ENCODE measurements at places on chromosomes 13 and 19.
A peak's percentile ranks its signal among the peaks of the same experiment; 100 is the strongest.

GRCh38 chr13:60627071-60627686 is 230.2 kb downstream of the TDRD3 start:
- peak; percentile 20 for DNase-seq

DNA sequence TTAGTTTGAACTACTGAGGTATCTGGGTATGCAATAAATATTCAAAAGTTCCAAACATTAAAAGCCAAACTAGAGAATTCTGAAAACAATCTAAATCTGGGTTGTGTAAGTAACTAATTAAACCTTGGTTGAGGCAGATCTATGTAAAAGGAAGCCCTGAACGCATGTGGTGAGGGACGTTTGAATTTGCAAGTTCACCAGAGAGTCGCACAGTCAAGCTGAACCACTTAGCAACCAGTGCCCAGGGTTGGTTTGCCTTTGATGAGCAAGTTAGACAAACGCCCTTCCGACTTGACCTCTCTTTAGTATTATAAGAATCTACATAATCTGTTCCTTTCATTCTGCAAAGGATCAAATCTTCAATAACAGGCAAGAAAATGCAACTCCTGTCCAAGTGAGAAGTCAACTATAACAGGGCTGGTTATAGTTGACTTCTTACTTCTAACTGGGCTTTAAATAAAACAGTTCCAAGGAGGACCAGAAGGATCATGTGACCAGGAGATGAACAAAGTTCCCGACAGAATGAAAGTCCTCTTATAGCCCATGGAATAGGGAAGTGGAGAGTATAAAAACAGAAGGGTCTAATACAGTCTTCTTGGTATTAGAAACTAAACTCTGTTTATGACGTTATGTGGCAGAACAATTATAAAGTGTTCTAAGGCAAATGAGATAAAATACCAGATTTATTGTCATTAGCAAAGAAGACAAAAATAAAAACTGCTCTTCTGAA is 40.6 kb downstream of the PHF11 start:
- DNase-seq: no peak

DNA sequence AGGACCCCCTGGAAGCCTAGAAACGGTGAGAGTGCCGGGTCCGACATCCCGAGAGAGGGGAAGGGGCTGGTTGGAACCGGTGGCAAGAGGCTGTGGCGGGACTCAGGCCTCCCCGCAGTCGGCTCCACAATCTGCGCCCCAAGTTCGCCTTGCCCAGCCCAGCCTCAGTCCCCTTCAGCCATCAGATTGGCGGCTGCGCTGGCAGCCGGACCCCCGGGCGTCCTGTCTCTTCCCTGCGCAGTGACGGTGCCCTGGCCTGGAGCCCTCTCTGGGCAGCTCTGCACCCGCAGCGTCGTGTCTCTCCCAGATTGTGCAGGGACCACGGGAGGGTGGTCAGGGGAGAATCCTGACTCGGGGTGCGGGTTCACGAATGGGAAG is 315 bp downstream of the ZNF492 start:
- no peak for DNase-seq

DNA sequence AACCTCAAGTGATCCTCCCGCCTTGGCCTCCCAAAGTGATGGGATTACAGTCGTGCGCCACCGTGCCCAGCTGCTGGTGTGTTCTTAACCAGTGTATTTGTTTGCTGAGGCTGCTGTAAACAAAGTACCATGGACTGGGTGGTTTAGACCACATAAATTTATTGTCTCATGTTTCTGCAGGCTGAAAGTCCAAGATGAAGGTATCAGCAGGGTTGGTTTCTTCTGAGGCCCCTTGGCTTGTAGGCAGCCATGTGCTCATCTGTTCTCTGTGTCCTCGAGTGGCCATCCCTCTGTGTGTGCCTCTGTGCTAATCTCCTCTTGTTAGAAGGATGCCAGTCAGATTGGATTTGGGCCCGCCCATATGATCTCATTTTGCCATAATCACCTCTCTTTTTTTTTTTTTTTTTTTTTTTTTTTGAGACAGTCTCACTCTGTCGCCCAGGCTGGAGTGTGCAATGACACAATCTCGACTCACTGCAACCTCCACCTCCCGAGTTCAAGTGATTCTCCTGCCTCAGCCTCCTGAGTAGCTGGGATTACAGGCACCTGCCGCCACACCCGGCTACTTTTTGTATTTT is 31.8 kb downstream of the PEX11G start:
- peak; percentile 20 for DNase-seq

GRCh38 chr13:98559169-98559568 is 17.7 kb downstream of the STK24 start:
- DNase-seq: no peak

DNA sequence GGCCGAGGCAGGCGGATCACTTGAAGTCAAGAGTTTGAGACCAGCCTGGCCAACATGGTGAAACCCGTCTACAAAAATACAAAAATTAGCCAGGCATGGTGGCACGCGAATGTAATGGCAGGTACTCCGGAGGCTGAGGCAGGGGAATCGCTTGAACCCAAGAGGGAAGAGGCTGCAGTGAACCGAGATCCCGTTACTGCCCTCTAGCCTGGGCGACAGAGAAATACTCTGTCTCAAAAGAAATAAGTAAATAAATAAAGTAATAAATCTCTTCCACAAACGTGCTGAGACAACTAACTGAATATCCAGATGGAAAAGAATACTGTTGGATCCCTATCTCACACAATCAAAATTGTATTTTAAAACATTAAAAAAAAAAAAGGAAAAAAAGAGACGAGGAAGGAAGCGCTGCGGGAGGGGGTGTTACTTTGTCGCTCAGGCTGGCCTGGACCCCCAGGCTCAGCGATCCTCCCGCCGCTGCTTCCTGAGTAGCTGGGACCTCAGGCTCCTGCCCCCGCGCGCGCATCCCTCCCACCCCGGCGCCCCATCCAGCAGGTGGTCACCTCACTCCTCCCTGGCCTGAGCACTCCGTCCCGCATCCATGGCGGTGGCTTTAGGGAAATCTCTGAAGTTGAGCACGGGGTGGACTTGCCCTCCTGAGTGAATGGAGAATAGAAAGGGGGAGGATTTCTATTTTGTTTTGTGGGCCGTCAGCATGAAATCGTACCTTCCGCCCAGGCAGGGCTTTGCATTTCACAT is 628 bp upstream of the ZNF813 start:
- DNase-seq: no peak

- peak; percentile 44 for DNase-seq
Observed at GRCh38 chr13:24161010-24161775, 673 bp downstream of the SPATA13 start.

GRCh38 chr19:4567584-4568071 is 8.1 kb upstream of the SEMA6B start:
- peak; percentile 50 for DNase-seq

DNA sequence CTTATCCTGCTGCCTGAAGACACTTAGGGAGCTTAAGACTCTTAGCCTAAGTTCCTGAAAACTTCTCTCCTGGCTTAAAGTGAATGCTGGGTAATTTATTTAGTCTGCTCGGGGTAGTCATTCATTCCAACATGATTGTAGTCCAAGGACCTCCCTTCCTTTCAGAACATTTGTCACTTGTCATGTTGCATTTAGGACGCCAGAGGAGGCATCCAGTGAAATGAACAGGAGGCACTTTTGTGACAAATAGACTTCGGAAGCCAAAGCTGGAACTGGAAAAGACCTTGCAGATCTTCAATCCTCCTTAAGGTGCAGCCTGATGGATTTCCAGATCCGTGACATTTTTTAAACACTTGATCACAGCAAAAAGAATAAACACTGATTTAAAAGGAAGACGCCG is 95.1 kb downstream of the DNAJC15 start:
- no peak for DNase-seq

DNA sequence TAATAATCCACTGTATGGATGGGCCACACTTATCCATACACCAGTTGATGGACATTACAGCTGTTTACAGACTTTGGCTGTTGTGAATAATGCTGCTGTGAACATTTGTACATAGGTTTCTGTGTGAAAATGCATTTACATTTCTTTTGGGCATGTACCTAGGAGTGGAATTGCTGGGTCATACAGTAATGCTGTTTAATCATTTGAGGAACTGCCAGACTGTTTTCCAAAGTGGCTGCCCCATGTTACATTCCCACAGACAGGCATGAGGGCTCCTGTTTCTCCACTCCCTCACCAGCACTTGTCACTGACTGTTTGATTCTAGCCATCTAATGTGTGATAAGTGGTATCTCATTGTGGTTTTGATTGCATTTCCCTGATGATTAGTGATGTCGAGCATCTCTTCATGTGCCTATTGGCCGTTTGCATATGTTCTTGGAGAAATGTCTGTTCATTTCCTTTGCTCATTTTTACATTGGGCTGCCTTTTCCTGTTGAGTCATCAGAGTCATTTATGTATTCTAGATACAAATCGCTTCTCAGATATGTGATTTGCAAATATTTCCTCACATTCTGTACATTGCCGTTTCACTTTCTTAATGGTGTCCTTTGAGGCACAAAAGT is 12.8 kb downstream of the TMEM255B start:
- peak; percentile 46 for DNase-seq

DNA sequence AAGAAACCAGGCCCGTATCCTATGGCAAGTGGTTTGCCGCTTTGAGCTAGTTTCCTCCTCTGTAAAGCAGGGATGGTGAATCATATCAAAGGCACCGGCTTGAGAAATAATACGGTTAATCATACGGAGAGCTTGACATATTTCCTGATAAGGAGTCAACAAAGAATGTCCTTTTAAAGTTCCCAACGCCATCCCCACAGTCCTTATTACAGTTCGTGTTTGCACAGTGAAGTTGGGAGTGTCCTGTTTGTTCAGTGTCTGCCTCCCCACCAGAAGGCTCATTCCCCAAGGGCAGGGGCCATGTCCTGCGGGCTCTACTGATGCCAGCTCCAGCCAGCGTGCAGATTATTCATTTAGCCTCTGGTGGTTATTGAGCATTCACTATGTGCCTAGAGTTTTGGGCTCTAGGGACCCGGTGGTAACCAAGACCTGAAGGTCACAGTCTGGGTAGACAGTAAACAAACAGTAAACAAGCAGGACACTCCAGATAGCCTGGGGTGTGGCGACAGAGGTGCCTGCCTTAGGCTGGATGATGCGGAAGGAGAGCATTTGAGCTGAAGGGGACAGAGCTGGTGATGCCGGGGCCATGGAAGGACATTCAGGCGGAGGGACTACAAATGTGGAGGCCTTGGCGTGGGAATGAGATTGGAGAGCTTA is 6.3 kb downstream of the GRAMD1A start:
- DNase-seq: peak; percentile 82

- no peak for DNase-seq
Observed at GRCh38 chr19:10020851-10021250, 7.6 kb downstream of the RDH8 start.

DNA sequence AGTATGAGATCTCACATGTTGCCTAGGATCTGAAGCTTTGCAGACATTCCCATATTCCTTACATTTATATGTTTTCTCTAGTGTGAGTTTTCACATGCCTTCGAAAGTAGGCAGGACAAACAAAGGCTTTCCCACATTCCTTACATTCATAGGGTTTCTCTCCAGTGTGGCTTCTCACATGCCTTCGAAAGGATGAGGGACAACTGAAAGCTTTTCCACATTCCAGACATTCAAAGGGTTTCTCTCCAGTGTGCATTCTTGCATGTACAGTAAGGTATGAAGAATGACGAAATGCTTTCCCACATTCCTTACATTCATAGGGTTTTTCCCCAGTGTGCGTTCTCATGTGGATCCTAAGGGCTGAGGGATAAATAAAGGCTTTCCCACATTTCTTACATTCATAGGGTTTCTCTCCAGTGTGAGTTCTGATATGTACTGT is 14.2 kb downstream of the ZNF699 start:
- peak; percentile 27 for DNase-seq

DNA sequence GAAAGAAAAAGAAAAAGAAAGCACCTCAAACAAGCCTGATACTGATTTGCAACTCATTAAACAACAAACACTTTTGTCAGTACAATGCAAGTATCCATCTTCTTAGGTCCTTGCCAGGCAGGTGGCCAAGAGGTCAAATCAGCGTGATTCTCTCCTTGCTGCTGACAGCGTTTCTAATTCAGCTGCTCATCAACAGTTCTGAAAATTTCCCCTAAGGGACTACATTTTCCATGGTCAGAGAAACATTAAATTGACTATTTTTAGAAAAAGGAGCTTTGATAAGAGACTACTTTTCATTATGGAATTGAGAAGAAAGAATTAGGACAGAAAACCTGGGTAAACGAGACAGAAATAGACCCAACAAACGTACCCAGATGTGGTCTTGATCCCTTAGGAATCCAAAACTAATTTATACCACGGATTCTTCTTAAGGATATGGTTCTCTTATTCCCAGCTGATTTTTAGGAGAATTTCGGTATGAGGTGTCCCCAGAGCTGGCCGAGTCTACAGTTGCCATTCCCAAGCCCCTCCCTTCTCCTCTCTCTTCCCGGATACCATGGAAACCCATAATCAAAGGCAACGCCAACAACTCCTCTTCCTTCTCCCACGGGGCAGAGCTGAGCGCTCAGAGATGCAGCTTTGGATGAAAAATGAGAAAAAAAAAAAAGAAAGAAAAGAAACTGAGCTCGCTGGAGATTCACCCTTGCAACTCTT is 29.5 kb upstream of the CEBPG start:
- peak; percentile 22 for DNase-seq

- DNase-seq: no peak
Observed at GRCh38 chr19:16372065-16372915, 47.7 kb downstream of the KLF2 start.

DNA sequence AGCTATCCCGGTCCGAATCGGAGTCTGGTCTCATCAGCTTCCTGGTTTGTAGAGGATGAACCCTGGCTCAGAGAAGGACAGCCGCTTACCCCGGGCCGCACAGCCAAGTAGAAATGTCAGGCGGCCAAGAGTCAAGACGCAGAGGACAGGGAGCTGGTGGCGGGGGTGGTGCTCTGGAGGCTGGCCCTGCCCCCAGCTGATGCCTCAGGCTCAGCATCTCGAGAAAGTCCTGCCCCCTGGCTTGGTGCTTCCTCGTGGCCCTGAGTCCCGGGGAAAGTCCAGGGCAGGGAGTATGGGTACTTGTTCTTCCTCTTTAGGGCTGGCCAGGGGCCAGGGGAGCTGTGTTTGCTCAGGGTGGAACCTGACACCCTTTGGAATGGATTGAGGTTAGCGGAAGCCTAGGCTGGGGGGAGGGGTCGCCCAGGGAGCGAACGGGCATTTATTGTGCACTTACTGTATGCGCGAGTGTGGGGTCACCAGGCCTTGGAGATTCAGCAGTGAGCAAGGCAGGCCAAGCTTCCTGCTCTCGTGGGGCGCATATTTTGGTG is 2.2 kb downstream of the TJP3 start:
- peak; percentile 55 for DNase-seq

- peak; percentile 36 for DNase-seq
Observed at GRCh38 chr13:50463719-50464118, 379.8 kb downstream of the DLEU7 start.

DNA sequence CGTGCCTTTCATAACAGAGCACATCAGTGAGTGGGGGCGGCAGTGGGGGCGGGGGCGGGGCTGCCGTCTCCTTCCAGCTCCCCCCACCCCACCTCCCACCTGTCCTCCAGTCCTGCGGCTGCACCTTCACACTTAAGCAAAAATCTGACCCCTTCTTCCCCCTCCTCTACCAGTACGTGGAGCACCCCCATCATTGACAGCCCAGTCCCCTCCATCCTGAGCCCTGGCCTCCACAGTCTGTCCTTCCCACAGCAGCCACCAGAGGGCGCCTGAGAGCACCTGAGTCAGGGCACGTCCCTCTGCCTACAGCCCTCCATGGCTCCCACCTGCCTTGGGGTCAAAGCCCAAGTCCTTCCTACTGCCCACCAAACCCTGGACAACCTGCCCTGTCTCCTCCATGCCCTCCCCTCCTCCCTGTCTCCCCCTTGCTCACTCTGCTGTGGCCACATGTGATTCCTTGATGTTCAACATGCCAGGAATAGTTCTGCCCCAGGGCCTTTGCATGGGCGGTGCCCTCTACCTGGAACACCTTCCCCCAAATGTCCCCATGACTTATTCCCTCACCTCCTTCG is 4.0 kb downstream of the EBI3 start:
- peak; percentile 19 for DNase-seq

- DNase-seq: peak; percentile 54
Observed at GRCh38 chr19:53158119-53158656, 665 bp downstream of the ZNF347 start.

Measured in EH (cell line).